ENCODE measurements at places on chromosomes 6 and 20.

- no peak for DNase-seq
These were observed 150.4 kb downstream of the RNGTT start for GRCh38 chr6:88813045-88813444.

- DNase-seq = no peak
These were observed 58.2 kb downstream of the PLCB1 start for GRCh38 chr20:8190043-8190880.

GRCh38 chr6:120871416-120872261, 462.6 kb downstream of the TBC1D32 start:
- no peak for DNase-seq

- no peak for DNase-seq
These were observed 282.2 kb upstream of the EPHA7 start for GRCh38 chr6:93701526-93701925.

- no peak for DNase-seq
These were observed 78.7 kb upstream of the TMEM30A start for GRCh38 chr6:75363304-75363703.

- no peak for DNase-seq
These were observed 241.6 kb downstream of the BTBD3 start for GRCh38 chr20:12159261-12159660.

Measured in NCI-H748 treated with DMSO at 0.1 percent for 48 hours (cell line).